Substantia nigra (tissue), 51 donors: ENCODE measurements at places on chromosomes 16 and 17.
A peak's percentile ranks its signal among the peaks of the same experiment; 100 is the strongest.

- no peak for DNase-seq
These were observed 29.4 kb downstream of the KATNIP start for GRCh38 chr16:27579087-27579980.

GRCh38 chr17:72151565-72152386 is 31.0 kb downstream of the SOX9 start:
- DNase-seq: peak; percentile 73

GRCh38 chr16:72511171-72511570 is 339.2 kb upstream of the PMFBP1 start:
- DNase-seq: no peak

DNA sequence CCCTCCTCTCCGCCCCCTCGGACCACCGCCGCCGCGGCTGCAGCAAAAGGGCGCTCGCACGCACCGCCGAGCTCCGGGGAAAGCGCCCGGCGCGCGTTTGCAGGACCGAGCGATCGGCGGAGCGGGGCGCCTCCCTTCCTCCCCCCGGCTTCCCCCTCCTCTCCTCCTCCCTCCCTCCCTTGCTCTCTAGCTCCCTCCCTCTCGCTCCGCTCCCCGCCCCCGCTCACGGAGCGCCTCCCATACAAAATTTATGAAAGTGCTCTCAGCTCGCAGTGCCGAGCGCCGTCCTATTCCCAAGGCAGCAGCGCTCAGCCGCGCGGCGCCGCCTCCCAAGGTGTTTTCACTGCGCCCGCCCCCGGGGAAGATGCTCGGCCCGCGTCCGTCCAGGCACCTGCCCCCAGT is at the start of gene RTN4RL1:
Gene RTN4RL1 (minus strand): TSS at position 115 of the 402 bp plus-strand sequence. CDS start 469 bp downstream, outside the sequence.
- no peak for DNase-seq

- DNase-seq: no peak
These were observed 17.6 kb downstream of the RAPGEFL1 start for GRCh38 chr17:40194821-40195220.

- DNase-seq: no peak
These were observed 22.9 kb downstream of the PRCD start for GRCh38 chr17:76562734-76563148.

DNA sequence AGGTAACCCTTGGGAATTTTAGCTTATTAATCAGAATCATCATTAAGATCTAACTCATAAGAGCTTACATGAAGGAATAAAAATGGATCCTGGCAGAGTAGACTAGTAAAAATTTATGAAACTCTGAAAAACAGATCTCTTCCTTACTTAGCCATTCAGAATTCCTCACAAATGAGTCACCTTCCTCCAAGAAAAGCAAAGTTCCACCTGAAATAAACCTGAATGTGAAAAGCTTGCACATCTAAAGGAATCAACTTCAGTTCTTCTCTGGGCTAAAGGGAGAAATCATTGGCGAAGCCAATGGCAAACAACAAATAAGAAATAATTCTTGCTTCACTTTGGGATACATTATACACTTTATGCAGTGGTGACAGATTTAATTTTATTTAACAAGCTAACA is 22.7 kb downstream of the MYO1D start:
- no peak for DNase-seq

- DNase-seq: no peak
These were observed 13.7 kb downstream of the BLMH start for GRCh38 chr17:30278032-30278431.

- DNase-seq: no peak
These were observed 65.0 kb downstream of the NCOR1 start for GRCh38 chr17:16150251-16150856.

DNA sequence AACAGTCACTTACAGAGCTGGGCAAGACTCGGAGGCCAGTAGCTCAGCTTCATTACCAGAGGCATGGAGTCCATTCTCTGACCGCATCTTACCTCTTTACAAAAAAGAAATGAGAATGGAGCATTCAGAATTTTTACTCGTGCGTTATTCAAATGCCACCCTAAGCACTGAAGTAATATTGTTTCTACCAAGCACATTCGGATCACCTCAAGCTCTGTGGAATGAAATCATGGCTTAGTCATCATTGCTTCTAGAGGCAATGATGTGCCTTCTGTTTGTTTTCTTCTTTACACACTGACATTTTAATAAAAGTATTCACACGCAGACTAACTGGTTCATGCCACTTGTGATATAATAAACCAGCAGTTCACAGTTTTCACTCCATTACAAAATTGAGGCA is 206.8 kb downstream of the PHKB start:
- DNase-seq: no peak

DNA sequence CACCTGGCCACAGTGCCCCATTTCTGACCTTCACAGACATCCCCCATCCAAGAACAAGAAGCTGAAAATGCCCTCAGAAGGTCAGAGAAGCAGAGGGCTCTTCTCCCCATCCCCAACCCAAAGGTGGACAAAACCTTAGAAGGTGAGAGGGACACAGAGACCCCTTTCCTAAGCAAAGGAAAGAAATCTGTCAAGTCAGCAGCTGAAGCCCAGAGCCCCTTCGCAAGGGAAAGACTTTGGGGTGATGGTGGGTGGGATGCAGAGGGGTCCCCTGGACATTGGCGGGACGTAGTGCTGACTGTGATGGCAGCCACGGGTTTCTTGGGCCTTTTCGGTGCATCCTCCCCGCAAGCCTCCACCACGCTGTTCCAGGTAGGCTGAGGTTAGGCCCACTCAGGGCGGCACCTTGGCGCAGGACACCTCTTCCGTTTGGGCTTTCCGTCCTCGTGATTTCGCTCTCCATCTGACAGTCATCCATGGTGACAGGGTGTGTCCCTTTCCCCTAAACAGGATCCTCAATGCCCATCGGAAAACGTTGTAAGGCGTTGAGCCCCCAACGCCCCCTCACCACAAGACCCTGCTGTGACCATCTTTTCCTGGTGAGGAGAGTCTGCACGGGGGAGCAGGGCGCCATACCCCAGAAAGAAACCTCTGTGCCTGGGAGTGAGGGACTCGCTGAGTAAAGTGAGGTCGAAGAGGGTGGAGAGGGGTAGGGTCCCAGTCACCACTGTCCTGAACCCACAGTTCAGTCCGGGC is 10.7 kb upstream of the GSDMA start:
- DNase-seq: no peak

DNA sequence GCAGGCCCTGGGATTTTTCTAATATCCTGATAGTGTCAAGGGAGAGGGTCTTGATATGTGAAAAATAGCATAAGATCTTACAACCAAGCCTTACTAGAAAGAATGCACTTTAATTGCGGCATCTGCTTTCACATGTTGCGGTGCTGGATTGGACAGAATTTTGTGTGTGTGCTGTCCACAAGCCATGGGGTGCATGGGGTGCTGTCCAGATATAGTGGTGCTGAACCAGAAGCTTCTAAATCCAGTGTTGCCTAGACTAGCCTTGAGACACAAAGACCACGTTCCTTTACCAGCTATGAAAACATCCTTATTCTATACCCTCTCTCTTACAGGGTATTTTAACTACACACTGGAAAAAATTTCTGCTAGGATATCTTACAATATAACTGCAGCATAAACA is 244.0 kb downstream of the TMEM114 start:
- DNase-seq: no peak

DNA sequence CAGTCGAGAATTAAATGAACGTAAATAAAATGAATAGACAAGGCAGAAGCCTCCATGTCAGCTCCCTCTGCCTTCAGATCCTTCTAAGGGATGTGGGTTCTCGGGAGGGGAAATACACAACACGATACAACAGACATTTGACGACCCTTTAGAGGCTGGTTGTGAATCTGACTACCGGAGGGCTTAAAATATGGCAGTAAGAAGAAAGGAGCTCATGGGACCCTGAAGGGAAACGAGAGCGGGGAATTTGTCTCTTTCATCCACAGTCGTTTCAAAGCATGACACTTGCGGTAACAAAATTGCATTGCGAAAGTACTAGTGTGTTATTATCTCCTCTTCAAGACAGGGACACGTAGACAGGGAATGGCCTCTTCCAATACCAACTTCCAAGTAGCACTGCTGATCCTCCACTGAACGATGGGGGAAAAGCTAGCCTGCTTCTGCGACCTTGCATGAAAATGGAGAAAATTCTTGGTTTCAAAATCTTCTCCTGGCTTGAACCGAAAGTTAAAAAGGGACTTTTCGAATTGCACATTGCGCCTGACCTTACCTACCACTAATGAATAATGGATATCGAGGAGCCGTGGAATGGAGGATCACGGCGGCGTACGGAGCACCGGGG is 1.2 kb upstream of the TNRC6C start:
- DNase-seq: no peak

- no peak for DNase-seq
These were observed 24.9 kb upstream of the RFFL start for GRCh38 chr17:35088356-35088880.

DNA sequence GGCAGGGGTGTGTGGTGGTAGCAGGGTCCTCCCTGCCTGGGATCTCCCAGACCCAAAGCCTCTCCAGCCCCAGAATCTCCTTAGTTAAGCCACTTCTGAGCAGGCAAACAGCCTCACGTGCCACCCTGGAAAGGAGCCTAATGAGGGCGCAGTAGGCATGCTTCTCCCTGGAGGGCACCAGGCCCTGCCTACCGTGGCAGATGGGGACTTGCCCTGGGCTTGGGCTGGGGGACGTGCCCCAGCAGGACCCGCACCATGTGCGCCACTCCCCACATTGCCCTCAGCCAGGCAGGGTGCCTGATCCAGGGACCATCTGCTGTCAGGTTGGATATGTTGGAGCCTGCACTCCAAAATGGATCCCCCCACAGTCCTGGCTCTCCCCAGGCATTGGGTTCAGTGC is 14.2 kb downstream of the FAM83G start:
- no peak for DNase-seq

GRCh38 chr17:17221329-17221728 is 15.2 kb upstream of the PLD6 start:
- no peak for DNase-seq

DNA sequence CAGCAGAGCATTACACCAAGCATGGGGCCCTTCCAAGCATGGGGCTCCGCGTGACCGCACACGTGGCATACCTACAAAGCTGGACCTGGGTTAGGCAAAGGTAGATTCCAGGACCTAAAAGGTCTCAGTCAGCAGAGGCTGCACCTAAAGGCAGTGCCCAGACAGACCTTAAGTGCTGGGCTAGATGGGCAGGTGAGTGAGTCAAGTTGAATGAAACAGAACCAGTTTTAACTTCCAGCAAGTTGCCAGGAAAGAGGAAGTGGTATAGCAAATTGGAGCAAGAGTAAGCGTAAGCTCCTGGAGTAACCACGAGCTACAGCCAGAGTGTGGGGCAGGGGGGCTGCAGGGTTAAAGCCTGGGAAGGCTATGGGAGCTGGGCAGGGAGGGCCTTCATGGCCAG is 49.5 kb downstream of the SRCIN1 start:
- DNase-seq: no peak

DNA sequence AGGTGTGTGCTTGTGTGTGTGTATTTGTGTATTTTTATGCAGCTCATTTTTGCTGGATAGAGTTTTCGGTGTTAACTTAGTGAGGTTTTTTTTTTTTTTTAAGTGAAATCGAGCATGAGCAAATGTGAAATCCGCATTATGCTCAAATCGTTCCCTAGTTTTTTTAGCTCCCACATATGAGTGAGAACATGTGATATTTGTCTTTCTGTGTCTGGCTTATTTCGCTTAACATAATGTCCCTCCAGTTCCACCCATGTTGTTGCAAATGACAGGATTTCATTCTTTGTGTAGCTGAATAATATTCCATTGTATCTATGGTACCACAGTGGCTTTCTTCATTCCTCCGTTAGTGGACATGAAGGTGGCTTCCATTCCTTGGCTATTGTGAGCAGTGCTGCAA is 1103.3 kb upstream of the EEF2KMT start:
- DNase-seq: no peak

GRCh38 chr16:67883872-67884261 is 818 bp upstream of the NRN1L start:
- peak; percentile 12 for DNase-seq
